Activated CD4-positive, alpha-beta T cell treated with anti-CD3 and anti-CD28 coated beads, Interleukin-2, amount 50 U/mL, for 4 hours (primary cell): ENCODE measurements at places on chromosomes 5 and 9.

GRCh38 chr9:129666575-129666974 is 1.1 kb downstream of the PRRX2 start:
- no peak for DNase-seq

DNA sequence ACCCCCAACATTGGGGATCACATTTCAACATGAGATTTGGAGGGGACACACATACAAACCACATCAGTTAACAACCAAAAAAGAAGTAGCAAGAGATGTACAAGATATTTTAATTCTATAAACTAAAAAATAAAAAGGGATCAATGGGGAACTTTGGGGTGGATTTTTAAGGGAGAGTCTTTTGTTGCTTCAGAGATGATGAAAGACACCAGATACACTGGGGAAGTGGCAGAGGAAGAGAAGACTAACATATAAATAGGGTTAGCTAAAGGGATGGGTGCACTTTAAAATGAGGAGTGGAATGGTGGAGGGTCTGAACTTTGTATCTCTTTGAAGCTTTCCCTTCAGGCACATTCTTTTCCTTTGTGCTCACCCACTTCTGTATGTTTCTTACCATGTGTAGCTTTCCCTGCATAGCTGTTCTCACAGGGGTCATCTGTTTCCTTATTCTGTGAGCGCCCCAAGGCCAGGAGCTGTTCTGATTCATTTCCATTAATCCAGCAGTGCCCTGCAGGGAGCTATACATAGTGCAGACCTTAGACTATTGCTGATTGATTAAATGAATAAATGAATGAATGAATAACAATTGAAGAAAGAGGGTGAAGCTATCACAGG is 531.6 kb upstream of the KLF4 start:
- no peak for DNase-seq

DNA sequence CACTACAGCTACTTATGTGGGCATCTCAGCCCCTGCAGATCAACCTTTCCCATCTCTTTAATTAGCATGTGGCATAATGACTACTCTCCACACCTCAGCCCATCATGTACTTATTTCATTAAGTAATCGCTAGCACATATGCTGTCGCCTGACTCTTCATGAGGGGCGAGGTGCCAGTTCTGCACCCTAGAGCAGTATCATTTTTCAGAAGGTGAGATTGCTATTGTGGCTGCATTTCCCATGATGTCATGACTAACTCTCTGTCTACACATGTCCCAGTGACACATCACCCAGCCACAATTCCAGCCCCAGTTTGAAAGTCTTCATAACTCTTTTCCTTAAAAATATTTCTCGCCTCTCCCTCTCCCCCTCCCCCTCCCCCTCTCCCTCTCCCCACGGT is 7.6 kb upstream of the F2RL1 start:
- DNase-seq, result no peak

DNA sequence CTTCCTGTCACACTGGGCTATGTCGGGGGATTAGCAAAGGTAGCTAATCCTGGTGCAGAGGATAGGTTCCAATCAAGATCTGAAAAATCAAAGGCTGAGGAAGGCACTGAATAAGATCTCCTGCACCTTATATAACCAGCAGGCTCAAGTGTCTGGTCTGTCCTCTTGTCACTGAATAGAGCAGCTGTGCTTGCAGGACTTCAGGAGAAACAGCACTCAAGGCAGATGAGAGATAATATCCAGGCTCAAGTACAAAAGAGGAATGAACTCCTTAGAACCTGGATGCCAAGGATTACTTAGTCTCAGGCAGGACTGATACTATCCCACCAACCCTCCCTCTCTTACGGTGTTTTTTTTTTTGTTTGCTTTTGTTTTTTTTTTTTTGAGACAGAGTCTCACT is 108.8 kb upstream of the LRRTM2 start:
- DNase-seq, result no peak

DNA sequence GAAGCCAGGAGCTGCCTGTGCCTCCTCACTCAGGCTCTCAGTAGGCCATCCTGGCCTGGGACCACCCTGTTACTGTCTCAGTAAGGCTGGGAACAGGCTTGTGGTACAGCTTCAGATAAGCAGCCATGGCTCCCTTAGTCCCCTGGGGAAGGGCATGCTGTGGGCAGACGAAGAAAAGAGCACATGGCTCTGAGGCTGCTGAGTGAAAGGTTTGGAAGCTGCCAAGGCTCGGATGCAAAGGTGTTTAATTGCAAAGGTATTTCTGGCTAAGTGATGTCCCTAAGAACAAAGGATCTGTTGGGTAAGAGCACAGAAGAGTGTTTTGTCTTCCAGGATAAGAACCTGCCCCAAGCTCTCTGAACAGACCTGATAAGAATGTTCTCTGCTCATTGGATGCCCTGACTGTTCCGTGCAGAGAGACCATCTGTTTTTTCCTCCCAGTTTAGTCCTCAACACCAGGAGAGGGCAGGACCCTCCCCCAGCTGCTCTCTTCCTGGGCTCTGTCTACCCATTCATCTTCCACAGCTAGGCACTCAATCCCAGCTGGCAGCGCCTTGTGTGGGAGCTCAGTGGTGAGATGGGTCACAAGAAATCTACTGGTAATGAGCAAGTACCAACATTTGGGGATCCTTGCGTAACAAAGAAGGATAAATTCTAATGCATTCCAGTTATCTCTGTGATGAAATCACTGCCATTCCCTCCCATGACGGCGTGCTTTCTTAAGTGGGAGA is 17.7 kb downstream of the ANGPTL2 start:
- DNase-seq, result no peak

- DNase-seq, result no peak
Measured at GRCh38 chr5:6724321-6724929, 11.2 kb downstream of the TENT4A start.

DNA sequence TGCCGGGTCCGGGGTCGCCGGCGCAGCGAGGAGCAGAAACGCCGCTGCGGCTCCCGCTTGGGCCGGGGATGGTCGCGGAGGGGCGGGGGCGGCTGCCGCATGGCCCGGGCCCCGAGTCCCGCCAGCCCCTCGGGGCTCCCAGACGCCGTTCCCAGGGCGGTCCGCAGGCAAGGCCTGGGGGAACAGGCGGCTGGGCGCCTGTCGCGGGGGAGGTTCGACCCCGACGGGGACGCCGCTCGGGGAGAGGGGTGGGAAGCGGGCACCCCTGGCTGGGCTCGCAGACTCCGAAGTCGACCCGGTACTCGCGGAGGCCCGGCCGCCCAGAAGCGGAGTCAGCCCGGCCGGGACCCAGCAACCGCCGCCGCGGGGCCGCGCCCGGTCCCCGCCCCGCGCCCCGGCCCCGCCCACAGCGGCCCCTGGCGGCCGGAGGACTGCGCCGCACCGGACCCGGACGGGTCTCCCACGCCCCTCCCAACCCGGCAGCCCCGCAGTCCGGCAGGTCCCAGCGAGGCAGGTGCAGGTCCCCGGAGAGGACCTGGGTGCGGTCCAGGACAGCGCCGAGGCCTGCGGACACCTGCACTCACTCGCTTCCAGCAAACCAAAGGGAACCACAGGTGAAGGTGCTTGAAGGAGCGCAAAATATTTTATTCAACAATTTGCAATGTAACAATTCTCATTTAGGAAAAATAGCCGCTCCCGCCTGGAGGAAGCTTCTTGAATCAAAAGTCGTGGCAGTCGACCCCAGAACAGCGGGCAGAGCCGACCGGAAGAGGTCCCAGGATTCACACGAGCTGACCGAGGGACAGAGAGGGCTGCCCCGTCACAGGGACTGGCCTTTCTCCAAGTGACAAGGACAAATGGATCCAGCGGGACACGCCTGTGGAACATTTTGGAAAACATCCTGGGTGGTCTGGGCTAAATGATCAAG is at the start of gene INPP5E:
Gene INPP5E (minus strand): TSS at position 365 of the 928 bp plus-strand sequence. CDS start 426 bp downstream, outside the sequence.
- DNase-seq, result peak; percentile 70

DNA sequence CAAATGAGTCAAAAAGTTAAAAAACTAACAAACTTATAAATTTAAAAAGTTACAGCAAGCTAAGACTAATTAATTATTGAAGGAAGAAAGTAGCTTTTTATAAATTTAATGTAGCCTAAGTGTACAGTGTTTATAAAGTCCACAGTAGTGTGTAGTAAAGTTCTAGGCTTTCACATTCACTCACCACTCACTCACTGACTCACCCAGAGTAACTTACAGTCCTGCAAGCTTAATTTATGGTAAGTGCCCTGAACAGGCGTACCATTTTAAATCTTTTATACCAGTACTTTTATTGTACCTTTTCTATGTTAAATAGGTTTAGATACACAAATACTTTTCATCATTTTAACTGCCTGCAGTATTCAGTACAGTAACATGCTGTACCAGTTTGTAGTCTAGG is 80.0 kb upstream of the C9orf72 start:
- no peak for DNase-seq

GRCh38 chr5:109479260-109479860 is 69.6 kb upstream of the PJA2 start:
- no peak for DNase-seq

DNA sequence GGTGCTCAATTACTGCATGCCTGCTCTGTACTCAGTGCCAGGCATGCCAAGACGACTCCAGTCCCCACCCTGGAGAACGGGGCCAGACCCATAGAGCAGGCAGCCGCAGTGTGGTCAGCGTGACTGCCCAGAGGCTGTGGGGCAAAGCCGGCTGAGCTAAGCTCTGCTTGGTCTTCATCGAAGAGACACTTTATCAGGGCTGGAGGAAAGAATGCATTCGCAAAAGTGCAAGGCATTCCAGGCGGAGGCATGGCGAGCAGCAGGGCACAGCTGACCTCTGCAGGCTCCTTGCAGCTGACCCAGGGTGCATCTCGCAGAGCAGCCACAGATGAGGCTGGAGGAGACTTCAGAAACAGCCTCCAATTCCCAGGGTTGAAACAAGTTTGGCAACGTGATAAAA is 13.6 kb downstream of the MED27 start:
- no peak for DNase-seq

DNA sequence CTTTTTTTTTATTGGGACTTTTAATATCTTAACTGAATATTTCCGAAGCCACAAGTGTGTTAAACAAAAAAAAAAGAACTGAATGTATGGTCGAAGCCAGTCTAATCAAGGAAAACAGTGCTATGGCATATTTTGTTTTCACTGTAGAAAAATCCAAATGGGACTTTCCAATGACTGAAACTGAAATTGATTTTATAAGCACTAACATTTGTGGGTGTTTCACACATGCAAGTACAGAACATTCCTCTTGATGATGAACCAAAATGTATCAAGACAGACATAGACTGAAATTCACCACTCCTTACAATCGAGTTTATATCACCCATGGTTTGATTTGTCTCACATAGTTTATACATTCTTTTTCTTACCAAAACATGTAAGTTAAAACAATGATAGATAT is 1026.8 kb downstream of the CDH18 start:
- DNase-seq, result no peak

DNA sequence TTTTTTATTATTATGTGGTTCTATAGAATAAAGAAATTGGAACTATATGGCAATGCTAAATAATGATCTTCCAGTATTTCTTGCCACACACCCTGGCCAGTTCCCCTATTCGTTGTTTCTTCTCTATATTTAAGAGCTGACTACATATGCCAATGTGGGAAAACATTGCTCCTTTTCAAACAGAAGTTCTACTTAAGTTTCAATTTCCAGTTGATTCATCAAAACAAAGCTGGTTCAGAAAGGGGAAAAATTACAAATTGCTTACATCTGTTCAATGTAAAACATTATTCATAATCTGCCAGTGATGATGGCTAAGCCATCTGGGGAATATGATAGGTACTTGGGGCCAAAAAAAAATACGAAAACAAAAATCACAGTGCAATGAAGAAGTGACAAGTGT is 76.9 kb downstream of the ST8SIA4 start:
- no peak for DNase-seq

- no peak for DNase-seq
Measured at GRCh38 chr9:136386018-136386417, 12.5 kb upstream of the CARD9 start.
